ENCODE measurements at places on chromosomes 11 and 22. TPM values are rescaled to one million over a fixed set of nuclear protein-coding genes. Genes with fewer than 3 reads are reported as not detected.

VWCE gene
- 8.2 TPM for total RNA-seq

ISX gene
- total RNA-seq, result 2.6 TPM

SAA2 gene
- not detected for total RNA-seq

RTN4R gene
- 9.5 TPM for total RNA-seq

TEF gene
- 10.5 TPM for total RNA-seq

CFAP300 gene
- total RNA-seq, result 3.3 TPM

SEC14L6 gene
- total RNA-seq, result 2.3 TPM

SGSM1 gene
- total RNA-seq, result 1.2 TPM

DRD4 gene
- total RNA-seq, result 2.1 TPM

SYT8 gene
- total RNA-seq, result 1.2 TPM

SESN3 gene
- total RNA-seq, result 123 TPM

RIC3 gene
- total RNA-seq, result 2.4 TPM

THRSP gene
- 0.32 TPM for total RNA-seq

RASD2 gene
- total RNA-seq, result 0.14 TPM

OR51B2 gene
- total RNA-seq, result 0.41 TPM

EFCAB6 gene
- total RNA-seq, result 2.6 TPM

FOLR1 gene
- 0.44 TPM for total RNA-seq

PHETA2 gene
- total RNA-seq, result 7.8 TPM

F2 gene
- not detected for total RNA-seq

GSTT2B gene
- total RNA-seq, result 3.6 TPM

KCNK7 gene
- 0.95 TPM for total RNA-seq

MOGAT2 gene
- total RNA-seq, result not detected

PNPLA3 gene
- total RNA-seq, result 6.1 TPM

PDE3B gene
- total RNA-seq, result 12.3 TPM

MRGPRX3 gene
- not detected for total RNA-seq

KIRREL3 gene
- total RNA-seq, result 0.31 TPM

PYGM gene
- total RNA-seq, result 7.6 TPM

SLC22A6 gene
- not detected for total RNA-seq

HDAC10 gene
- total RNA-seq, result 77.6 TPM

GLYAT gene
- not detected for total RNA-seq

MMP11 gene
- total RNA-seq, result 528 TPM

LTO1 gene
- total RNA-seq, result 35.8 TPM

SLC36A4 gene
- 24.7 TPM for total RNA-seq

TSKU gene
- 42.8 TPM for total RNA-seq

SAA4 gene
- total RNA-seq, result not detected

MS4A1 gene
- total RNA-seq, result not detected

TUB gene
- 53.4 TPM for total RNA-seq

All from mesothelial cell of epicardium (in vitro differentiated cells).